ENCODE measurements at places on chromosomes 6 and 20.

DNA sequence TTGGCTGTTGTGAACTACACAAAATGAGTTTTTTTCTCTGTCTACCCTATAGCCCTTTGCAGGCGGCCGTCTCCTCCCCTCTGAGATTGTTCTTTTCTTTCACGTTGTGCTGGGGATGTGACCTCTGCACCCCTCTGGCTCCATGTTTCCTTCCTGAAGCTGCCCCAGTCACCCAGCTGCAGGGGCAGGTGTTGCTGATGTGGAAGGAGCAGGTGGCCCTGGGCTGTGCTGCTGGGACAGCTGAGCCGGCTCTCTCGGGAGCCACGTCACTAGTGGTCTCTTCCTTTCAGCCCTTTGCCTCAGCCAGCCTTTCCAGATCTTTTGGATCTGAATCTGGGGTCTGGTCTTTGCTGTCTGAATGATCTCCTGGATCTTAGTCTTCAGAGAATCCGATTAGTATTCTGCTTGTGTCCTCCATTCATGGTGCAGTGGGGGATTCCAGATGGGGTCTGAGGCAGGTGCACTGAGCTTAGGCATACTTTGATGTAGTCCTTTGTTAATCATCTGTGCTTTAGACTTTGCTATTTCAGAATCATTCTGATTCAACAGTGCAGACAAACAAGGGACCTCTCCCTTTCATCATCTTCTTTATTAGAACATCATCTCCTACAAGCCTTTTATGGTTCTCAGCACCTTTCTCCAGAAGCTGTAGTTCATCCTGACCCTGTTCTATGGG, 31.4 kb downstream of the TMEM181 start:
- DNase-seq: no peak

GRCh38 chr6:152957796-152958195, 25.0 kb downstream of the FBXO5 start:
- DNase-seq: no peak

DNA sequence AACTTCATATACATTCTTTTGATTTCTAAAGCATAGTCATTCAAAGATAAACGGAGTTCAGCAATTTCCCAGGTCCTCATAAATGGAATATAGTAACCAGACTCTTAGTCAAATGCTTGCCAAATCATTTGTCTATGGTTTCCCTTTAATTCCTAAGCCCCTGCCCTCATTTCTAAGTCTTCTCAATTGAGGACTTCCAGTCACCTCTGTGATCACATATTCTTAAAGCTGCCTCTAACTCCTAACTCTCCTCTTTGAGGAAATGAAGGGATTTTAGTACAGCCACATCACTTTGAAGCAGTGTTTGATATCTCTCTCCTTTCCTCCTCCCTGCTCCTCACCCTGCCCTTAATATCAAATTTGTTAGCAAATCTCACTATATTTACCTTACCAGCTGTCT, 58.7 kb downstream of the PLEKHG1 start:
- DNase-seq: no peak

- peak; percentile 59 for DNase-seq
These were observed 37.7 kb downstream of the KCNQ2 start for GRCh38 chr20:63434599-63435378.

DNA sequence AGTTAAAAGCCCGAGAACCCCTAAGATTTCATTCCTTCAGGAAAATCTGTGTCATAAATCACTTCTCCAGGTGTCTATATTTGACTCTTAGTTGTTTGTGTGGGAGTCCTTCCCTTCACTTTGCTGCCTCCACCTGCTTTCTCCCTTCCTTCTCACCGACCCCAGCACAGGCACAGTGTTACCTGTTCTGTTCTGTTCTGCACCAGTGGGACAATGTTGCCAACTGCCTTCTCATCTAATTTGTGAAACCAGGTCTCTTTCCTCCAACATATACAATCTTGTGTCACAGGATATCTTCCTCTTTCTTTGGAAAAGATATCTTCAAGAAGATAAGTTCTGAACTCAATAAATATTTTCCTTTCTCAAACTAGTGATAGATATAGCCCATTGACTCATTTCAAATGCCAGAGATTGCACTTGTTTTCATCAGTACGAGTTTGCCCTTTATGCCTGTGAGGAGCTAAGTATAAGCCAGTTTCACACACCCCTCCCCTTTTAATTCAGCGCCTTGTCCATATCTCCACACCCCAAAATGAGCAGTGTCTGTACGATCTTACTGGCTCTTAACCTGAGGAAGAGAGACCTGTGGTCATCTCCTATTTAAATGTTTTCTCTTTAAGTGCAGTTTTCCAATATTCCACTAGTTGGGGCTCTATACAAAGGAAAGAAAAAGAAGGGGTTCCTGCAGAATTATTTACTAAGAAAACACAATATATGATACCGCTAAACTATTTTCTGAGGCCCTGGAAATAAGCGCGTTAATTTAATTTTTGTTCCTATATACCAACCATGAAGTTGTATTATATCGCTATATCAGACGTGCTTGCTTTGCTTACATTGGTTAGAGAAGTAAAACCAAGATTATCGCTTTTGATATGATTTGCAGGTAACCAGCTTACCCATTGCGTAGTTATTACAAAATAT, 81.6 kb upstream of the PREP start:
- no peak for DNase-seq

- no peak for DNase-seq
These were observed 38.3 kb upstream of the HINT3 start for GRCh38 chr6:125918230-125918629.

DNA sequence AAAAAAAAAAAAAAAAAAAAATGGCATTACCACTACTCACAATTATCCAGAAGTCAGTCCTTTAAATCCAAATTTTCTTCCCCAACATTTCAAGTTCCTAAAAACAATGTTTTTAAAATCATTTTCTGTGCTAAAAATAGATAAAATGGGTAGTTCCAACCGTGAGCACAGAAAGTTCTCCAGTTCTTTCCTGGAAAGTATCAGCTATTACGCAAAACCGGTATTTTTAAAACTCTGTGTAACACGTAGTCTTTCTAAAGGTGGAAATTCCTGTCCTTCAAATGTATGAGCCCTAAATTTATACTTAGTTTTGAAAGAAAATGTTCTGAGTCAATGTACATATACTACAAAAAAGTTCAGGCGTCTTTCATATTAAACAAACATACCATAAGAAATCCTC, 83.5 kb upstream of the SCAF8 start:
- no peak for DNase-seq

- DNase-seq: no peak
These were observed 85.0 kb upstream of the HCRTR2 start for GRCh38 chr6:55089325-55089724.

GRCh38 chr6:112663698-112664097, 316.6 kb downstream of the RFPL4B start:
- no peak for DNase-seq

GRCh38 chr6:95231416-95231815, 345.9 kb upstream of the MANEA start:
- no peak for DNase-seq

GRCh38 chr6:47822856-47823554, 41.2 kb downstream of the OPN5 start:
- DNase-seq: no peak

- DNase-seq: no peak
These were observed 58.1 kb upstream of the SHLD1 start for GRCh38 chr20:5691918-5692618.

DNA sequence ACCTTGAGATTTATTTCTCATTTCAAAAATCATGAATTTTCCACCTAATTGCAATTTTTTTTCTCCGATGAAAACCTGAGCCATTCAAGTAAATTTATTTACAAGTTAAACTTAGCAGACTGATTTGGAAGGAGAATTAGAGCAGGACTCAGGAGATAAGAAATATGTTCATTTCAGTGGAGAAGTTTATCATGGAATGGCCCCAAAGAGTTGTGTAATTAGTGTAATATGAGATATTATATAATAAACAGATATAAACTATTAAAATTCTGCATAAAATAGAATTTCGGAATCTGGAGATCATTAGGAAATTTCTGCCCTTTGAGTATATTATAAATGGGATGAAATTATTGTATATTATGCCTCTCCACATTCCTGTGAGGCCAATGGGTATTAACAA, 596.8 kb downstream of the QKI start:
- no peak for DNase-seq

DNA sequence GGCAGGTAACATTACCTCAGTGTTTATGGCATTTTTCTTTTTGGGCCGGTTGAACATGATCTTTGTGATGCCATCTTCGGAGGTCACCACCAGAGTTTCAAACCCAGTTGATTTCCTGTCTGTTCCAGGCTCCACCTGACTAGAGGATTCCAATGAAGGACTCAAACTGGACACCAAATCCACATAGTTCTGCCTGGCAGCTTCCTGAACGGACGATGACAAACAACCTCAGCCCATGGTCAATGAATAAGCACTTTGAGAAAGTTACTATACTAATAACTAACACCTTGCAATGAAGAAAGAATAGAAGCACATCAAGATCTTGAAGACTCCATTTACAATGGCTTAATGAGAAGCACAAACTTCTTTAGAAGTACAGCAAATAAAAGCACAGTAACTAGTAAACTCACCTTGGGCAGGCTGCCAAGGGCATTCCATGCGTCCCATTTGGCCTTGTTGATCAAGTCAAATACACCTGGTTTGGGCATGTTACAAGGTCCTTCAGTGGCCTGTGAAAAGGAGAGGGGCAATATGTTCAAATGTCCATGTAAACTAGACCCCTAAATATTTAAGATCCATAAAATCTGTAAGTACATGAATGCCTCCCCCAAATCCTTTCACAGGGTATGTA, 4.9 kb downstream of the ECI2 start:
- DNase-seq: no peak

- no peak for DNase-seq
These were observed 12.8 kb downstream of the PLG start for GRCh38 chr6:160714731-160715316.

DNA sequence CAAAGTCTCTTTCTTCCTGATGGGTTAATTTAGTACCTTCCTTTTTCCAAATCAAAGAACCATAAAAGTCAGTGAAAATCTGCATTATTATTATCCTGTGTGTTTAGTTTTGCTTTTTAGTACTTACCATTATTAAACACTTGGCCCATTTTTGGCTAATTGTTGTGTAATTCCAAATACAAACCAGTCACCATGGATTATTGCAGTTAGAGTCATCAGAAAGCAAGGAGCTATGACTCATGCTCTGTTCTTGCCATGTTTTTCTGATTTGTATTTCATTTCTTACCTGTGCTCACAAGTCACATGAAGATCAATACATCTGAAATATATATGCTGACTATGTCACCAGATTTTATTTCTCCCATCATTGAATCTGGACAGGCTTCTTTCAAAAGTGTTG, 31.3 kb downstream of the SLC22A3 start:
- DNase-seq: no peak

DNA sequence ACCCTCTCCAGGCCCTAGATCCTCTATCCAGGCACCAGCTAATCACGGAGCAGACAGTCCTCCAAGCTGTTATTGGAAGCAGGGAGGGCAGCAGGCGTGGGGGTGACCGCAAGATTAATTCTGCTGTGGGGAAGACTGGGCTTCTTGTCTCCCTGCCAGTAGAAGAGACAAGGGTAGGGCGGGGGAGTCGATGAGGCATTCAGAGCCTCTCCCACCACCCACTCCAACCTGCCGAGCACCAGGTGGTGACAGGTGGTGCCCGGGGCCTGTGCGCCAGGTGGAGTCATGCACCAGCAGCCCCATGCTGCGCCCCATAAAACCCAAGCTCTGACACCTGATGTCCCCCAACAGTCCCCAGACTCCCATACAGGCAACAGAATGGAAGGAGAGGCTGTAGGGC, 89.6 kb downstream of the CDH22 start:
- no peak for DNase-seq

GRCh38 chr6:135311446-135312200, 130.5 kb downstream of the MYB start:
- no peak for DNase-seq

DNA sequence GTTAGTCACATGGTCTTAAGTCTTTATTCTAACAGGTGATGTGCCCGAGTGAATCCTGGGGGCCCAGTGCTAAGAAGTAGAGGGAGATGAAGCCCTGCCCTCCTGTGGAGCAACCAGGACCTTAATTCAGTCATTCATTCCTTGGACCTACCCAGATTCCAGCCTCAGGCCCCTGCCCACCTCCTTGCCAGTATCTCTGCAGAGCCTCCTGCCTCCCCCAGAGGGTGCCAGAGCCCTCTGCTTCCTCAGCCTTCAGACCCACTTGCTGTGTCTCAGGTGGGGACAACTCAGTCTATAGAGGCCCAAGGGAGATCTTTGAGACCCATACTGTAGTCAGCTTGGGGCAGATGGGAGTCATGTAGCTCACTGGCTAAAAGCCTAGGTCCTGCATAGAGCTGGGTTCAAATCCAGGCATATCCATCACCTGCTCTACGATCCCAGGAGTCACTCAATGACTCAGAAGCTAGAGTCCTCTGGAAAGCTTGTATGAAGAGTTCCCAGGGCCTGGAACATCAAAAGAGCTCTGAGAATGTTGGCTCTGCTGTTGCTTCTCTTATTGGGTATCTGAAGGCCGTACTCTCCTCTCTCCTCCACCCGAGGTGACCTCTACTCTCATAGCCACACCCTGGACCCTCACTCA, 3.9 kb upstream of the SIGLEC1 start:
- DNase-seq: no peak

DNA sequence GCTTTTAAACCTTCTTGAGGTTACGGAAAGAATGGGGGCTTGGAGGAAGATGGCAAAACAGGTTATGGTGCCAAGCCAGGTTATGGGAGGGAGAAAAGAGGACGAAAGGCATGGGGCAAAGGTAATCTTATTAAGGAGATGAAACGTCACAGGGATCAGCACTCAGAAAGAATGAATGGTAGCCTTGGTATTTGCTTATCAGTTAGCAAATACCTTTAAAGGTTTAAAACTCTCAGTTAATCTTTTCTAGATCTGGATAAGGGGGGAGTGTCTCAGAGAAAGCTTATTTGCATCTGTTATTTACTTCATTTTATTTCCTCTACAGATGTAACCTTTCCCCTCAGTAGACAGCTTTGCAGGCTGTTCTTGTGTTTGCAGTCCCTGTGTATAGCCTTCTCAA, 55.5 kb upstream of the EEF1E1 start:
- no peak for DNase-seq

GRCh38 chr20:39829661-39830060, 859.4 kb downstream of the MAFB start:
- DNase-seq: no peak

- DNase-seq: no peak
These were observed 47.2 kb upstream of the TMEM244 start for GRCh38 chr6:129908356-129908755.

GRCh38 chr20:25077610-25078169, 4.3 kb downstream of the VSX1 start:
- DNase-seq: no peak

GRCh38 chr20:1881240-1881835, 13.9 kb upstream of the SIRPA start:
- DNase-seq: no peak

Measured in effector CD8-positive, alpha-beta T cell (primary cell).